ENCODE measurements at places on chromosomes 1 and 21. TPM values are rescaled to one million over a fixed set of nuclear protein-coding genes. Genes with fewer than 3 reads are reported as not detected.

DNA sequence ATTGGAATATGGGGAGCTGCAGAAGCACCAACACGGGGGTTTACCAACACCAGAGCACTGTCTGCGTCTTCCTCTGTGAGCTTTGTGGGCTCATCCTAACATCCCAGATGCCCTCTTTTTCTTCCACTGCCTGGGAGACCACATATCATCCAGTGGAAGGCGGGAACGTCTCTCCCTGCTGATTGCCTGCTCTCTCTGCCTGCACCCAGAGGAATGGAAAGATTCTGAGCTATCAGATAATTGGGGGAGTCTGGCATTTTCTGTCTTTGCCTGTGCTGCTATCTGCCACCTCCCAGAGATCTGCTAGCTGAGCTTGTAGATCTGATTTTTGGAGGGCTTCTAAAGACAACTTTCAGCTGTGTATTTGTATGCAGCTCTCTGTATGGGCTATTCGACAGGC is 166.2 kb upstream of the PLXNA2 start:
- no peak for DNase-seq

DNA sequence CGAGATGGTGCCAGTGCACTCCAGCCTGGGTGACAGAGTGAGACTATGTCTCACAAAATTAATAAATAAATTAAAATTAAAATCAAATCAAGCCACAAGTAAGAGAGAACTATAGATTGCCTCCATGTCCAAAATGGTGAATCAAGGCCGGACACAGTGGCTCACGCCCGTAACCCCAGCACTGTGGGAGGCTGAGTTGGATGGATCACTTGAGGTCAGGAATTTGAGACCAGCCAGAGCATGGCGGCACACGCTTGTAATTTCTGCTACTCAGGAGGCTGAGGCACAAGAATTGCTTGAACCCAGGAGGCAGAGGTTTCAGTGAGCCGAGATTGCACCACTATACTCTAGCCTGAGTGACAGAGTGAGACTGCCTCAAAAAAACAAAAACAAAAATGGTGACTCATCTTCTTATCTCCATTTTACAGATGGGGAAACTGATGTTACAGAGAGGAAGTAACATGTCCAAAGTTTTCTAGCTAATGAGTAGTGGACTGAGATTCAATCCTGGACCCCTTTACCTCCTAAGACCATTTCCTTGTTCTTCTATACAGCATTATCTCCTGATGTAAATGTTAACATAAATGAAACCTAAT is 99.0 kb upstream of the HNRNPU start:
- DNase-seq: no peak

DNA sequence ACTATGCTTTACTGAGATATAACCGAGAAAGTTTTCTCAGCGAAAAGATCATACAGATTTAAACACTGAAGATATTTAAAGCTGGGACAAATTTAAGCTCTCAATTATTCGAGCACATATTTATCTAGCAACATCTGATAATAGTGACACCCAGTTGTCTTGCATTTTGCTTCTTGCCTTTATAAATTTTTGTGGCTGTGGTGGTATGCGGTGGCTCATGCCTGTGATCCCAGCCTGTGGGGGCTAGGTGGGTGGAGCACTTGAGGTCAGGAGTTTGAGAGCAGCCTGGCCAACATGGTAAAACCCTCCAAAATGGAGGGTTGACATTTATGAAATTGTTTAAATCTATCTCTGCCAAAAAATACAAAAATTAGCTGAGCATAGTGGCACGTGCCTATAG is 312.2 kb downstream of the SPATA17 start:
- DNase-seq: no peak

Gene CNKSR1
- 25.9 TPM for polyA plus RNA-seq
